ENCODE measurements at places on chromosomes 11 and 22.

DNA sequence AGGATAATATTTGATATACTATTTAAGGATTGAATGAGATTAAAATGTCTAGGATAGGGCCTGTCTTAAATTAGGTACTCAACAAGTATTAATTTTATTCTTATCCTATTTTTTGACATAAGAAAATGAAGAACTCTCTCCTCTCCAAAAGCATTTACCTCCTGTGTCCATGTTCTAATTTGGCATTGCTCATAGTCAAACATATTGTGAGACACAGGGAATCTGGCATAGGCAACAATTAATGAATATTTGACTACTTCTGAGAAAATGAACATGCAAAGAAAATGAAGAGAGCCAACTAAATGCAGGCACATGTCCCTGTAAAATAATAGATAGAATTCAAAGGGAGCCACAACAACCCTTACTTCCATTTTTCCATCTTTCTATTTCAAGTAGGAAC, 198.5 kb upstream of the C11orf87 start:
- DNase-seq = no peak

DNA sequence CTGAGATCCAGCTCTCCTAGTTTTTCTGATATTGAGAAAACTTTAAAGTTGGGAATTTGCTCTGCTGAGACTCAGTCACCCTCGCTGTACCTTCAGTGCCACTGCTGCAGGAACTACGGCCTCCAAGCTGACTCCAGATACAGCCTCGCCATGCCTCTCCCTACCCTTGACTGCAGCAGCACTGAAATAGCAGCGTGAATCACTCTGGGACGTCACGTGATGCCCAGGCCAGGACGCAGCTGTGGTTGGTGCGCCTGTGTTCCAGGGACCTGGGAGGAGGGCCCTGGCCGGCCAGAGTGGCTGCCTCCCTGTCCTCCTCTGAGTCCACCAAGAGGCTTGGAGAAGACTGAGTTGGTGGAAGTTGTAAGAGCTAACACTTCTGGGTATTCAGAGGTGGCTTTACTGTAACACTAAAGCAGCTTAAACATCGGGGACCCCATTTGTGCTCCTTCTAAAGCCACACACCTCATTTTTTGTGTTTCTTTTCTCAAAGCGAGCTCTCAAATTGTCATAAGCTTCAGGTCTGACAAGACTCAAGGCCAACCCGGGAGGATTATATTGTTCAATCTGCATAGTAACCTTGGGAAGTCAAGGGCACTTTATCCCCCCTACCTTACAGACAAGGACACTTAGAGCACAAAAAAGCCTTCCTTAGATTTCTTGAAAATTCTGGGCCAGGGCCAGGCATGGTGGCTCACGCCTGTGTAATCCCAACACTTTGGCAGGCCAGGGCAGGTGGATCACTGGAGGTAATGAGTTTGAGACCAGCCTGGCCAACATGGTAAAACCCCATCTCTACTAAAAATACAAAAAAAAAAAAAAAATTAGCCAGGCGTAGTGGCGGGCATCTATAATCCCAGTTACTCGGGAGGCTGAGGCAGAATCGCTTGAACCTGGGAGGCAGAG, 4.2 kb upstream of the STIP1 start:
- DNase-seq = no peak

GRCh38 chr11:59761993-59762392, 6.8 kb downstream of the STX3 start:
- no peak for DNase-seq

GRCh38 chr11:59660621-59661020, 8.2 kb downstream of the PATL1 start:
- no peak for DNase-seq

GRCh38 chr22:23877566-23877965, 16.6 kb upstream of the MIF start:
- no peak for DNase-seq

GRCh38 chr11:37512156-37512780, 914.2 kb upstream of the RAG2 start:
- no peak for DNase-seq

GRCh38 chr11:90532125-90532524, 309.3 kb upstream of the CHORDC1 start:
- DNase-seq = no peak
